ENCODE measurements at places on chromosomes 5 and 9. TPM values are rescaled to one million over a fixed set of nuclear protein-coding genes. Genes with fewer than 3 reads are reported as not detected.

ANKRD20A1 gene
- 3.3 TPM for total RNA-seq

SELENOP gene
- total RNA-seq, result 758 TPM

DMRT2 gene
- not detected for total RNA-seq

NUTM2F gene
- not detected for total RNA-seq

IFNA1 gene
- total RNA-seq, result not detected

CER1 gene
- total RNA-seq, result not detected

DBH gene
- not detected for total RNA-seq

ST8SIA4 gene
- total RNA-seq, result 15.5 TPM

LCN6 gene
- total RNA-seq, result 145 TPM

DMRTA1 gene
- 0.76 TPM for total RNA-seq

HAVCR2 gene
- 2.3 TPM for total RNA-seq

PTGER4 gene
- total RNA-seq, result 10.2 TPM

FRMD3 gene
- 2.6 TPM for total RNA-seq

FAM53C gene
- 54.4 TPM for total RNA-seq

RUSC2 gene
- 10.5 TPM for total RNA-seq

TTC23L gene
- total RNA-seq, result not detected

RMRP gene
- total RNA-seq, result 2,632 TPM

HAVCR1 gene
- not detected for total RNA-seq

PCDHB10 gene
- 6.2 TPM for total RNA-seq

CTSV gene
- total RNA-seq, result not detected

LCN2 gene
- 0.98 TPM for total RNA-seq

CCNO gene
- not detected for total RNA-seq

OMD gene
- 13.2 TPM for total RNA-seq

QRFP gene
- not detected for total RNA-seq

RNF180 gene
- total RNA-seq, result 45.4 TPM

ADAMTS2 gene
- total RNA-seq, result 4.1 TPM

TSSK1B gene
- not detected for total RNA-seq

SNCAIP gene
- 15.3 TPM for total RNA-seq

FBP2 gene
- not detected for total RNA-seq

BAAT gene
- total RNA-seq, result not detected

LURAP1L gene
- total RNA-seq, result 11.8 TPM

DMRT3 gene
- 9.1 TPM for total RNA-seq

MYOZ3 gene
- 69.1 TPM for total RNA-seq

PCDHGB1 gene
- total RNA-seq, result not detected

CD274 gene
- 5.2 TPM for total RNA-seq

ADAMTS16 gene
- total RNA-seq, result 0.34 TPM

SCGB3A2 gene
- total RNA-seq, result not detected

APBA1 gene
- total RNA-seq, result 9.5 TPM

BTNL8 gene
- total RNA-seq, result not detected

B4GALT7 gene
- total RNA-seq, result 23.2 TPM

PCDHGA1 gene
- total RNA-seq, result 0.62 TPM

GLRA1 gene
- total RNA-seq, result not detected

TTLL11 gene
- 9.6 TPM for total RNA-seq

SLC22A4 gene
- 4.5 TPM for total RNA-seq

CCDC180 gene
- total RNA-seq, result 20.2 TPM

SEMA6A gene
- 51.5 TPM for total RNA-seq

CSF2 gene
- total RNA-seq, result not detected

FOXD4 gene
- not detected for total RNA-seq

PTGES2 gene
- 49.9 TPM for total RNA-seq

FCN1 gene
- 5.2 TPM for total RNA-seq

ADRA1B gene
- 5.2 TPM for total RNA-seq

TLR4 gene
- total RNA-seq, result 25.6 TPM

CAVIN4 gene
- 2.1 TPM for total RNA-seq

TBCA gene
- total RNA-seq, result 64.6 TPM

PCDHGA2 gene
- 10.5 TPM for total RNA-seq

DCP2 gene
- total RNA-seq, result 11.2 TPM

ANKH gene
- total RNA-seq, result 18.8 TPM

Data from uterus (tissue), 4 donors.